H7 (cell line): ENCODE measurements at places on chromosomes 3 and 15. TPM values are rescaled to one million over a fixed set of nuclear protein-coding genes. Genes with fewer than 3 reads are reported as not detected.
A peak's percentile ranks its signal among the peaks of the same experiment; 100 is the strongest.

XCR1 gene
- total RNA-seq = not detected in 2 replicates

CLDN1 gene
- total RNA-seq = 0.62 and 0.67 TPM in 2 replicates

GPR176 gene
- 30.1 and 43.6 TPM in 2 replicates for total RNA-seq

TADA3 gene
- total RNA-seq = 76.0 and 79.6 TPM in 2 replicates

FMN1 gene
- total RNA-seq = 1.7 and 5.2 TPM in 2 replicates

ZNF502 gene
- total RNA-seq = 0.55 and 0.62 TPM in 2 replicates

CCK gene
- total RNA-seq = 0.14 TPM in 1 of 2 replicates, not detected in the other

GRIP2 gene
- 2.2 and 2.9 TPM in 2 replicates for total RNA-seq

DNA sequence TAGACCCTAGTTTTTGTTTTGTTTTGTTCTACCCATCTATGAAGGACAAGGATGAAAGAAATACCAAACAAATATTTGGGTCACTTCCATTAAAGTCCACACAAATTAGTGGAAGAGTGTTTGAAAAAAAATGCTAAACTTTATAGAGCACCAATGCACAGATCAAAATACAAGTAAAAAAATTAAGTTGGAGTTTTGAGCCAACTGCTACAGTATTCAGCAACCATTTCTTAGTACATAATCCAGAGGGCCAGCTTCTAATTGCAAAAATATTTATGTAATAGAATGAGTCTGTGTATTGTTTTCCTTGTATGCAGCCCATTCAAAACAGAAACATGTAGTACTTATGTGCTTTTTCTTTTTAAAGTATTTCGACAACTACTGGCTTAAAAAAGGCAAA is 121.1 kb downstream of the CBLB start:
- DNase-seq = no peak

GRCh38 chr3:183911763-183912506 is 27.3 kb upstream of the PARL start:
- DNase-seq = no peak

- DNase-seq = peak; percentile 61
Measured at GRCh38 chr3:38314112-38314763, 32.1 kb downstream of the SLC22A14 start.

DNA sequence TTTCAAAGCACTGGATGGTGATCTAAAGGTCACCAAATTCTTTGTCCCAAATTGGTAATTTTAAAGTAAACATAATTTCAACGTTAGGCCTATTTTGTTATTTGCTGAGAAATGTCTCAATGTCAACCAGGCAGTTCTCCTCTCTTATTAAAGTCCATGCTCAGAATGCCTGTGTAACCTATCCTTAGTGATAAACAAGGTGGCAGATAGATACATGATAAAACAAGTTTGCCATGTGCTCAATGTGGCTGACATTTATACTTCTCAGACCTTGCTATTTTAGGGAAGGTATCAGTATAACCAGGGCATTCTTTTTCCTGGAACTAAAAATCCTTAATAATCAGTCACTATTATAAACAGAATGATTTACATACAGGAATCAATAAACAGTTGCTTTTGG is 8.5 kb downstream of the MBNL1 start:
- DNase-seq = no peak

GRCh38 chr3:71374582-71374981 is 208.9 kb downstream of the FOXP1 start:
- DNase-seq = no peak

DNA sequence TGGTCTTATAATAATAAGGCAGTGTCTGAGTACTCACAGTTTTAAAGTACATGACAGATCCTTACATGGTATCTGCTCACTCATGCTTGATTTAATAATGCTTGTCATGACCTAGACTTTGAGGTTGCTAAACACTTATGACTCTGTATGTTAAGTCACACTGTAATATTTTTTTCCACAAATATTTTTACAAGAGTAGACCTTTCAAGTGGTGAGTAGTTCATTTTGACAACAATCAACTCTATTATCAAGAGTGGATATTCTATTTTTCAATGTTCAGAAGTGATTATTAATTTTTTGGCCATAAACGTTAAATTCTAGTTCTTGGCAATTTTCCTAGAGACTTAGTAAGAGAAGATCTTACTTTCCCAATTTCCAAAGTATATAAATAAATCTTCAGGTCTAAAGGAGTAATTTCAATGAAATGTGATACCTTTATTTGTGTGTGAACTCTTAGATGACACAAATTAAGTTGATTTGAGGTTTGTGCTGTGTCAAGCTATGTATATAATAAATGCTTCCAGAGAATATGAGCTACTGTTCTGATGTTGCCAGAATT is 104.5 kb downstream of the NLGN1 start:
- DNase-seq = no peak
